ENCODE measurements at places on chromosomes 6 and 20.

DNA sequence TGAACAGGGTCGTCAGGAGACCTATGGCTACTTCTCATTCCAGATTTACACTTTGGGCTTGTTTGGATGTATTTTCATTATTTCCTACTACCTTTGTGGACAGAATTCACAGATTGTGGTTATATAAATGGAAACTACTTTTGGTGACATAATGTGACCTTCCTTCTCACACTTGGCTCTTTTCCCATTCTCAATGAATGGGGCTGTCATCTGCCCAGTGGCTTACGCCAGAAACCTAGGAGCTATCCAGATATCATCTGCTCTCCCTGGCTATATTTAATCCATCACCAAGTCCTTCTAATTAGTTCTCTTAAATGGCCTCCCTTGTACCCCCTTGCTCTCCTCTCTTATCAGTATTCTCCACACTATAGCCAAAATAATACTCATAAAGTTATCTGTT is 1606.8 kb downstream of the KHDRBS2 start:
- no peak for DNase-seq

- no peak for DNase-seq
Observed at GRCh38 chr6:22150368-22151035, 146.3 kb downstream of the PRL start.

DNA sequence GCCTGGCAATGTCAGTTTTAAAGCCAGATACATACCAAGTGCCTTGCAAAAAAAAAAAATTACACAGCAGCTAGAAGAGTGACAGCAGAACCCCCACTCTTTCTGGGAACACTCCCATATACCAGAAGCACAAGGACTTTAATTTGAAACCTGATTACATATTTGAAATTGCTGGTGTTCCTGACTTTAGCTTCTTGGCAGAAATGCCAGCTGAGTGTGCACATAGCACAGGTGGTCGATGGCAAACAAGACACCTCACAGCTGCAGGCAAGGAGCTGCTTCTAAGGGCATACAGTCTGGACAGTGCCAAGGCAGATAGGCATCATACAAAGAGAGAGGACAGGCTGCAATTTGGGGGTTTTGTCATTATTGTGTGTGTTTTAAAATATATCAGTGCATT is 150.7 kb upstream of the SGK1 start:
- no peak for DNase-seq

DNA sequence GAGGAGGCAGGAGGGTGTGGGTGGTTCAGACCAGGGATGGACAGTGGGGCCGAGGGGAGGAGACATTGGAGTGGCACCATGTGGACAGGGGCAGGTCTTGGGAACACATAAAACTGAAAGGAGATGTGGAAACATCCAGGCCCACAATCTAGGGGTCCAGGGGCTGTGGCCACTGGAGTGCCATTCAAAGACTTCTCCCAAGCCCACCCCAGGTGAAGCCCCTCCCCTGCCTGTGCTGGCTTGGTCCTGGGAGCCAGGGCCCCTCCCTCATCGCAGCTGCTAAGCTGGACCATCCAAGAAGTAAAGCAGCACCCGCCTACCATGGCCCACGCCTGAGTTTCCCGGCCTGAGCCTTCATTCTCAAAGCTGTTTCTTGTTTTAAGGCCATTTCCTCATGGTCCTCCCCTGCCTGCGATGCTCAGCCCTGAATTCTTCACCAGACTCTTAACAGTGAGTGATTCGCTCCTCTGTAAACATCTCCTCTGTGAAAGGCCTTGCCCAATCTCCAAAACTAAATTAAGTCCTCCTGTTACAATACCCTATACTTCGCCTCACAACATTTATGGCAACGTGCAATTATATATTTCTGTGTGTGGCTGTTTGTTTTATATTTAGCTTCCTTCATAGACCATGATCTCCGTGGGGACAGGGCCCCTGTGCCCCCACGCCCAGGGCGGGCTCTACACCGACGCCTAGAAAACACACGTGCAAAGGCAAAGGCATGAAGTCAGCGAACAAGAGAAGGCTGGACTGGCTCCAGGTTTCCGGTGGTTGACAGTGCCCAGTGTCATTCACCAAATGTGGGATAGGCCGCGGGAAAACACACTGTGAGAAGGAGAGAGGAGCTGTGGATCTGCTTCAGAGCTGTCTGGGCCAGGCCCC is 267.8 kb downstream of the ERMARD start:
- no peak for DNase-seq

- DNase-seq: no peak
Observed at GRCh38 chr6:134165561-134166201, 113.3 kb upstream of the SLC2A12 start.

GRCh38 chr20:5146871-5147592 is 20.2 kb downstream of the CDS2 start:
- DNase-seq: no peak

- DNase-seq: no peak
Observed at GRCh38 chr6:138468320-138469015, 30.8 kb downstream of the NHSL1 start.

GRCh38 chr6:89828988-89829471 is 650 bp upstream of the CASP8AP2 start:
- no peak for DNase-seq

DNA sequence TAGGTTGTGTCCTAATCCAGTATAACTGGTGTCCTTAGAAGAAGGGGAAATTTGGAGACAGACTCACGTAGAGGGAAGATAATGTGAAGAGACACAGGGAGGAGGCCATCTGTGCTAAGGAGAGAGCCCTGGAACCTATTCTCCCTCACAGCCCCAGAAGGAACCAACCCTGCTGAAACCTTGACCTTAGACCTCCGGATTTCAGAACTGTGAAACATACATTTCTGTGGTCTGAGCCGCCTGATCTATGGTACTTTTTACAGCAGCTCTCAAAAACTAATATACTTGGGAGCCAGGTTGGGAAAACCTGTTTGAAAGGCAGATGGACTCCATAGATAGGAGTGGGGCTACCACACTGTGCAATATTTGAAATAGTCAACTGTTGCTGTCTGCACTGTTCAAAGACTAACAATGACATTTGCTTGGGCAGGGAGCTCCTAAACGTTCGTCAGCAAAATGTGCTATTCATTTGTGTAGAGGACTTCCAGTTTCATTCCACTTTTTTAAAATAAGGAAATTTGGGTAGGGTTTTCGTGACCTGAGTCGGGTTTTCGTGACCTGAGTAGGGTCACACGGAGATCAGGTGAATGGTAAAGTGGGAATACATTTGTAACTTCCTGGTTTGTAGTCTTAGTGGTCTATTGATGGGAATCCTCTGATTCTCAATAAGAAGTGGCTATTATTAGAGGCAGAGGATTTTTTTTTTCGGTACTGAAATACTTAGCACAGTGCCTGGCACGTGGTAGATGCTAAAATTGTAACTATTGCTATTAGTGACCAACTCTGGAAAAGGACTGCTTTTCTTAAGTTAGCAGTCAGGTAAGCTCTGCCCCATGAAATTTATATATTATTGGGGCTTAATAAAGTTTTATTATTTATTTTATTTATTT is 11.4 kb downstream of the TAGAP start:
- no peak for DNase-seq

DNA sequence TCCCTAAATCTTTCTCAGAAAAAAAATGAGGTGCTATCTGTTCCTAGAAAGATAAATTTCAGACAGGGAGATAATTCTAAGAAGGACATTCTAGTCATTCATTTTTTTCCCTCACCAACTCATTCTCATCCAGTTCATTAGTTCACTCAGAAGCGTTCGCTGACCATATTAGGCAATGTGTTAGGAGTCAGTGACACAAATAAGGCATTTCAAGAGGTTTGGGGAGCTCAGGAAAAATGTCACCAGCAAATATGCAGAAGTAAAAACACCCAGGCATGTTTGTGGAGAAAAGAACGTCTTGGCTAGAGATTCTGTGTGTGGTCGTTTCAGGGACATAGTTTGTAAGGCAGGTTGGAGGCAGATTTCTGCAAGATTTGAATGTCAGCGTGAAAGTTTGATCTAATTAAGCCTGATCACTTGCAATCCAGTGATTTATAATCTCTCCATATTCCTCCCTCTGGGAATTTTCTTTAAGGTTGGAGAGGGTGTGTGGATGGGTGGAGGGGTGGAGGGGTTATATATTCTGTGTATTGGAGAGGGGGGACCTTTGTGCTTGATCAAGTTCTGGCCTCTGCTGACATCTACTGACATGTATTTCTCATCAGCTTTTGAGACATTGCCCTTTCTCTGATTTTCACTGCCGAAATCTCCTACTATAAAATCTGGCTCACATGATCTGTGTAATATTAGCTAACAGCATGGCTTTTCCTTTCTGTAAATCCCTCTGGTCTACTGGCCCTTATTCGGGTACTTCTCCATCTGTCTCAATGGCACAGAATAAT is 3.6 kb downstream of the MYCT1 start:
- DNase-seq: no peak

- no peak for DNase-seq
Observed at GRCh38 chr6:110705543-110705942, 109.7 kb downstream of the CDK19 start.

DNA sequence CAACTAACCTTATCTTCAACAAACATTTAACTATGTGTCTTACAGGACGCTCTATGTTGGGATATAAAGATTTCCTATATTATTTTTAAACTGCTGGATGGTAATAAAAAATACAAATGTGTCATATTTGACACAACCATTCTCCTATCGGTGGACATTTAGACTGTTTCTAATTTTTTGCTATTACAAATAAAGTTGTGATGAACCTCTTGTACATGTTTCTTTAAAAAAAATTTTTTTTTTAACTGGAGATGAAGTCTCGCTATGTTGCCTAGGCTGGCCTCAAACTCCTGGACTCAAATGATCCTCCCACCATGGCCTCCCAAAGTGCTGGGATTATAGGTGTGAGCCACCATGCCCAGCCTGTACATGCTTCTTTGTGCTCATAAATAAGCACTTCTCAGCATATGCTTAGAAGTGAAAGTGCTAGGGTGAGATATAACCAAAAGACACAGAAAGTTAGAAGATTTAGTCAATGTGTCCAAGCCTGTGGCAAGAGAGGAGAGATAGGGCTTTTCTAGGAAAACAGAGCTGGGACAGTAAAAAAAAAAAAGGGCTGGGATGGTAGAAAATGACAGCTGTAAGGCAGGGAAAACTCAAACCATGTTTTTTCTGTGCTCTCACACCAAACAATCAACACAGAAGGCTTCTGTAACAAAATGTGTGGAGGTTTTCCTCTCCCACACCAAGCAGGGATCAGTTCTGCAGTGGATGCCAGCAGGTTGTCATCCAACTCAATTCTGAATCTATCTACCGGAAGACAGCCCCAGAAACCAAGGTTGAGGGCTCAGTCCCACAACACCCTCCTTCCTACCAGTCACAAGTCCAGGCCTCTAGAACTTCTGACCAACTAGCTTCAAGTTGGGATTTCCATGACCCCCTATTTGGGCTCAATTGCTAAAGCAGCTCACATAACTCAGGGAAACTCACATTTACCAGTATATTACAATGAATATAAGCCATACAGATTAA is 70.0 kb upstream of the SMIM29 start:
- DNase-seq: no peak

GRCh38 chr20:33076662-33077372 is 2.6 kb upstream of the BPIFB4 start:
- DNase-seq: no peak

DNA sequence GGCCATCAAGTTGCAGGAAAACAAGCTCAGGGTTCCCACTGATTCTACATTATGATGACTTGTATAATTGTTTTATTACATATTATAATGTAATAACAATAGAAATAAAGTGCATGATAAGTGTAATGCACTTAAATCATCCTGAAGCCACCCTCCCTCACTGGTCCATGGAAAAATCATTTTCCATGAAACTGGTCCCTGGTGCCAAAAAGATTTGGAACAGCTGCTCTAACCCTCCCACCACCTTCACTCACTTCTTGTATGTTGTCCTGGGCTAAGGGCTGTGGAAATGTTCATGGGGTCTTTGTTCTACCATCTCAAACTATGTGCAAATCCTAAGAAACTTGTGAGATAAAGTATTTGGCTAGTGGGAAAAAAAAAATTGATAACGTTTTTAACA is 133.8 kb downstream of the LRRC1 start:
- no peak for DNase-seq

Measured in activated CD8-positive, alpha-beta memory T cell treated with anti-CD3 and anti-CD28 coated beads for 1 hour (primary cell).